Activated naive CD4-positive, alpha-beta T cell treated with anti-CD3 and anti-CD28 coated beads for 36 hours (primary cell): ENCODE measurements at places on chromosomes 12 and 14.

GRCh38 chr12:93448796-93449195 lies 7.0 kb upstream of the UBE2N start:
- DNase-seq, result no peak

GRCh38 chr12:130976171-130976720 lies 22.5 kb downstream of the ADGRD1 start:
- no peak for DNase-seq

- no peak for DNase-seq
Observed at GRCh38 chr14:55323910-55324309, 52.7 kb downstream of the FBXO34 start.

- DNase-seq, result no peak
Observed at GRCh38 chr14:36504771-36505175, 15.3 kb downstream of the NKX2-1 start.

GRCh38 chr12:51189790-51190355 lies 16.9 kb upstream of the TFCP2 start:
- DNase-seq, result no peak

- DNase-seq, result no peak
Observed at GRCh38 chr12:88662961-88663360, 82.7 kb upstream of the KITLG start.

GRCh38 chr14:52046376-52046917 lies 22.4 kb downstream of the NID2 start:
- no peak for DNase-seq

DNA sequence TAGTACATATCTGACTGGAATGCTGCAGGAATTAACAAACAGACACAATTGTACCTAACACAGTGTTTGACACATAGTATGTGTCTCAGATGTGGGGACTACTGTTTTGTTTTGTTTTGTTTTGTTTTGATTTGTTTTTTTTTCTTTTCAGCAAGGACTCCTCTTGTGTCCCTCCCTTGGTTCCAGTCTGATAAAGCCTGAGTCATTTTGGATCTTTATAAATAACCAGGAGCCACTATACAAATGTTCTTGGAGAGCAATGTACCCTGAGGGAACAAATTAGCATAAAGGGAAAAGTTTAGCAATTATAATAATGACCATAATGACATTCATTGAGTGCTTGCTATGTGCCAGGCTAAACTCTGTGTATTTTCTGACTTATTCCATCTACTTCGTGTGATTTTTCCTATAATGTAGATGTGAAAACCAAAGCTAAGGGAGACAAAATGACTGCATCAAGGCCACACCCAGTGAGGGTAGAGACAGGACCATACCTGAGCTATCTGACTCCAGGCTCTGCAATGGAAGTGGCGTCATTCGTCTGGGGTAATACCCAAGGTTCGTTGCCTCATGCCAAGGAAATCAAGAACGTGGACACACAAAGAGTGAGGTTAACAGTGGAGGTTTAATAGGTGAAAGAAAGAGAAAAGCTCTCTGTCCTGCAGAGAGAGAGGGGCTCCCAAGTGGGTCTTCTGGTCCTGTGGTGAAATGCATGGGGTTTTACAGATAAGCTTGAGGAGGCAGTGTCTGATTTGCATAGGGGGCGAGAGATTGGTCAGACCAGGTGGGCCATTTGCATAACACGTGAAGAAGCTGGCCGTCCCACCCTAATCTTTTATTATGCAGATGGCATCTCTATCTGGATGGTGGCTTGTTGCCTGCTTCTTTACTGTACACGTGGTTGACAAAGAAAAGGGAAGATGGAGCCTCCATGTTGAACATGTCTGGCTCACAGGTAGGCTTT lies 285.5 kb upstream of the SFSWAP start:
- DNase-seq, result no peak

DNA sequence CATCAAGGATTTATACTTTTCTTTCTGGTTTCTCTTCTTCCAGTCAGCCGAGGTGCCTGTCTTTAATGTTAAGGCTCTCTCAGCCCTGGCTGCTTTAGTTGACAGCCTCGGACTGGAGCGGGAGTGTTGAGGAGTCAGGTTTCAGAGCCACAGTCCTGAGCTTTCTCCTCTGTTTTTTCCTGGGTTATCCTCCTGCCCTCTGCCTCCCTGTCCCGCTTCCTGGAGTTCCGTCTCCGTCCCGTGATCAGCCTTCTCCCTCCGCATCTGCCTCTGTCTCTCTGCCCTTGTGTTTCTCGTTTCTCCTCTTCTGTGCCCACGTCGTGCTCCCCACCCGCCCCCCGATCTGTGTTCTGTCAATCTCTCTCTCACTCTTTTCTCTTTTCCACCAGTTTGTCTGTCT lies 33.0 kb downstream of the IQSEC3 start:
- DNase-seq, result no peak

DNA sequence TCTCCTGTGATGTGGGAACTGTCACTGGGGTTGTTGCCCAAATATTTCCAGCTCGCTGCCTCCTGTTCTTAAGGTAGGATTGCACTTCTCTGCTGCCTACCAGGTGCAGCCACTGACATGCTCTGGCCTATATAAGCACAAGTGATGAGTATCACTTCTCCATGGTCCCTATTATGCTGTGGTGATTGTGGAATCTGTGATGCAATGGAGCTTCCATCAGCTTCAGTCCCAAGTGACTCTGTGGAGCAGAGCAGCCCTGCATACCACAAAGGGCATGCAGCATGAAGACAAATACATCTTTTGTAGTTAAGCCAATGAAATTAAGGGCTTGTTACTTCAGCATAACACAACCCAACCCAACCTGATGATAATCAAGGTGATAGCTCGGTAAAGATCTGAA lies 43.5 kb downstream of the CKAP4 start:
- DNase-seq, result no peak
